Psoas muscle (tissue), 8 donors: ENCODE measurements at places on chromosomes 2 and 18. TPM values are rescaled to one million over a fixed set of nuclear protein-coding genes. Genes with fewer than 3 reads are reported as not detected.

- no peak overlapping the region for H3K27ac ChIP-seq
- DNase-seq = no peak
- H3K36me3 ChIP-seq = no peaks in the 10 kb centered on the region
- H3K4me3 ChIP-seq = no peak overlapping the region
- H3K4me1 ChIP-seq = no peaks in the 10 kb centered on the region
- H3K27me3 ChIP-seq = peaks cover under 1% of the 10 kb centered on the region
These were observed 5.2 kb upstream of the SCN7A start for GRCh38 chr2:166499281-166499680.

- no peak overlapping the region for H3K27ac ChIP-seq
- H3K4me1 ChIP-seq = peaks cover 12% of the 10 kb centered on the region
- H3K4me3 ChIP-seq = no peak overlapping the region
- no peak for DNase-seq
These were observed 51.3 kb upstream of the CYRIA start for GRCh38 chr2:16716944-16717343.

Gene LINC00305
- not detected for total RNA-seq

DNA sequence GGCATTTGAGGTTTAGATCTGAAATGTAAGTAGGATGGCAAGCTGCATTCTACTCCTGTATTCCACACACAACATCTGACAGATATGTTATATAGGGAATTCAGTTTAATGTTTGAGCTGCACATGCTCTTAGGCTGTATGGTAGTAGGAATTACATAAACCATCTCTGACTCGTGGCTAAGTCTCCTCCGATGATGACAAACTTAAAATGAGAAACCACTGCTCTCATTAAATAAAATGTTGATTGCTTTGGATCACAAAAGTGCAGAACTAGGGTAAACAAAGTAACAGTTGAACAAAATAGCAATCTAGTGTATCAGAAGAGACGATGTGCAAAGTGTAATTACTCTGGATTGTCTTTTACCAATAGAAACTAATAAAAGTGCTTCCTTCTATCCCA lies 50.1 kb upstream of the WDR75 start:
- no peak overlapping the region for H3K4me3 ChIP-seq
- no peak overlapping the region for H3K27ac ChIP-seq
- H3K4me1 ChIP-seq = no peaks in the 10 kb centered on the region
- no peaks in the 10 kb centered on the region for H3K36me3 ChIP-seq
- no peak for DNase-seq

Gene PID1
- 10.6 TPM for total RNA-seq

Gene CCL20
- 0.59 TPM for total RNA-seq

DNA sequence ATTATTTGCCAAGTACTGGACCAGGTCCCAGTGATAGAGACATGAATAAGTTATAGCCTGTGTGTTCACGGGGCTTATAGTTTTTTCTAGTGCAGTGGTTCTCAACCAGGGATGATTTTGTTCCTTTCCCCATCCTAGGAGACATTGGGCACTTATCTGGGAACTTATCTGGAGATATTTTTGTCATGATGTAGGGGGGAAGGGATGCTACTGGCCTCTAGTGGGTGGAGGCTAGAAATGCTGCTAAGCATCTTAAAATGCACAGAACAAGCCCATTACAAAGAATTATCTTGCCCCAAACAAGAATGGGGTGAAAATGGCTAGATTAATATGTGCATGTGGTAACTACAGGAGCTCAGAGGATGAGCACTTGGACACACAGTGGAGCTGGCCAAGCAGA lies 75.2 kb downstream of the KLHL29 start:
- no peaks in the 10 kb centered on the region for H3K4me1 ChIP-seq
- no peak overlapping the region for H3K4me3 ChIP-seq
- no peak overlapping the region for H3K27ac ChIP-seq
- no peaks in the 10 kb centered on the region for H3K36me3 ChIP-seq

DNA sequence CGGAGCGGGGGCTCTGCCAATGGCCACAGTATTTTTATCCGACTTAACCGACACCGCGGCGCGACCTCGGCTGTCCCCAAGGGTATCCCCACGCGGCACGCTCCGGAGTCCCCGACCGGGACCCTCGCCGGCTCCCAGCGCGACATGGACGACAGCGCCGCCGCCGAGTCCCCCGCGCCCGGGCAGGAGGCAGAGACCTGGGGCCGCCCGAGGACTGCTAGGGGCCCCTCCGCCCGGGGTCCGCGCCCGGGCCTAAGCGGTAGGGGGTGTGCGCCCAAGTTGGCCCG lies 468 bp downstream of the UXS1 start:
- H3K27ac ChIP-seq = peak overlapping the region; percentile 89
- no peaks in the 10 kb centered on the region for H3K36me3 ChIP-seq
- DNase-seq = peak; percentile 69
- H3K27me3 ChIP-seq = no peaks in the 10 kb centered on the region
- H3K4me1 ChIP-seq = peaks cover 19% of the 10 kb centered on the region

Gene SMC6
- total RNA-seq = 9.3 TPM

DNA sequence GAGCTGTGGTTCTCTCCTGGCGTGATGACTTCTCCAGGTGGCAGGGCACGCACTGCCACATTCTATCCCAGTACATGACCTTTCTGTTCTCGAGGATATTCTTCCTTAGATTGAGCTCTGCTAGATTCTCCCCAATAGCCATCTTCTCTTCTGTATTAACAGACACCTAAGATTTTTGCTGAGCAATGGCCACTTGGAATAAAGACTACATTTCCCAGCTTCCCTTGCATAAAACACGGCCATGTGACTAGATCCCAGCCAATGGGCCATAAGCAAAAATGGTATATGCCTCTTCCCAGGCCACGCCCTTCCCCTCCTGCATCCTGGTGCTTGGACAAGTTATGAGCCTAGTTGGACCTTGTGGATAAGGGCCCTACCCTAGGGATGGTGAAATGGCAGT lies 82.1 kb downstream of the EIF2AK3 start:
- DNase-seq = no peak
- peaks cover 12% of the 10 kb centered on the region for H3K27me3 ChIP-seq
- H3K4me3 ChIP-seq = no peak overlapping the region
- no peaks in the 10 kb centered on the region for H3K4me1 ChIP-seq
- H3K27ac ChIP-seq = no peak overlapping the region

DNA sequence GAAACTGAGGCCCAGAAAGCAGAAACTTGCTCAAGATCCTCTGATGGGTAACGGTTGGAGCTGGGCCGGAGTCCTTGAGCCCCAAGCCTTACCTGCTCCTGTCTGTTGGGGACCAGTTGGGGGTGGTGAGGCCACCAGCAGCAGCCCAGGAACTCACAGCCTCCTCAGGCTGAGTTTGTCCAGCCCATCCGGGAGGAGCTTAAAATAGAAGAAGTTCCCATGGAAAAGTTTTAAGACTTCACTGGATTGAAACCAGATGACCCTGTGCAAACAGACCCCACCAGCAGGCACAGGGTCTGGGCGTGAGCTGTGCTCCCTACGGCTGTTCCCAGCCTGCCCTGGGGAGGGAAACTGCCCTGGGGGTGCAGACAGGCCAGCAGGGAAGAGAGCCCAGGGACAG lies 40.6 kb upstream of the FOSL2 start:
- H3K36me3 ChIP-seq = no peaks in the 10 kb centered on the region
- H3K27me3 ChIP-seq = no peaks in the 10 kb centered on the region
- peaks cover 27% of the 10 kb centered on the region for H3K4me1 ChIP-seq
- H3K27ac ChIP-seq = no peak overlapping the region

- no peaks in the 10 kb centered on the region for H3K27me3 ChIP-seq
- H3K27ac ChIP-seq = no peak overlapping the region
These were observed 55.8 kb upstream of the TTC27 start for GRCh38 chr2:32572030-32572429.

Gene SYT4
- total RNA-seq = not detected

GRCh38 chr2:96963316-96963715 lies 23.1 kb downstream of the FAM178B start:
- H3K4me1 ChIP-seq = no peaks in the 10 kb centered on the region
- DNase-seq = no peak
- H3K36me3 ChIP-seq = no peaks in the 10 kb centered on the region
- H3K27me3 ChIP-seq = no peaks in the 10 kb centered on the region
- H3K27ac ChIP-seq = no peak overlapping the region

Gene PLB1
- total RNA-seq = 0.89 TPM

GRCh38 chr2:35462226-35462998 lies 893.2 kb upstream of the CRIM1 start:
- H3K4me3 ChIP-seq = no peak overlapping the region
- no peak overlapping the region for H3K27ac ChIP-seq
- H3K4me1 ChIP-seq = no peaks in the 10 kb centered on the region
- no peak for DNase-seq

- H3K27ac ChIP-seq = peak overlapping the region; percentile 77
- no peaks in the 10 kb centered on the region for H3K27me3 ChIP-seq
- no peaks in the 10 kb centered on the region for H3K36me3 ChIP-seq
- DNase-seq = no peak
- H3K4me3 ChIP-seq = no peak overlapping the region
These were observed 127.2 kb downstream of the ANKRD44 start for GRCh38 chr2:197183355-197183754.

DNA sequence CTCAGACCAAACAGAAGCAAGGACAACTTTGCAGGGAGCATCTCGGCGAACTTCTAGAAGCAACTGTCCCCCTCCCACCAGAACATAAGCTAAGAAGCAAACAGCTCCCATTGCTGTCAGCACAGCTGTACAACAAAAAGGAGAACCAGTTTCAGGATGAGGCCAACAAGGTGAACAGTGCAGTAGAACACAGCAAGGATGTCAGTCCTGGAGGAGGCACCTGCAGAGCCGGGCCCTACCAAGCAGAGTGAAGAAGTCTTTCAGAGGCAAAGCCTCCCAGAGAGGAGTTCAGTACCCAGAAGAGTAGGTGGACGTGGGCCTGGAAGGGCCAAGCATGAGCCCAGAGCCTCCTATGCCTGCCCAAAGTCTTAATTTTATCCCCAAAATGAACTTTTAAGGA lies 1.0 kb downstream of the PASK start:
- H3K36me3 ChIP-seq = no peaks in the 10 kb centered on the region
- peaks cover 14% of the 10 kb centered on the region for H3K4me1 ChIP-seq
- DNase-seq = peak; percentile 4
- peak overlapping the region; percentile 96 for H3K4me3 ChIP-seq

GRCh38 chr2:134852518-134852917 lies 14.1 kb downstream of the ACMSD start:
- H3K27me3 ChIP-seq = no peaks in the 10 kb centered on the region
- H3K4me3 ChIP-seq = no peak overlapping the region
- no peak for DNase-seq
- no peaks in the 10 kb centered on the region for H3K4me1 ChIP-seq
- no peak overlapping the region for H3K27ac ChIP-seq

- no peak overlapping the region for H3K4me3 ChIP-seq
- no peaks in the 10 kb centered on the region for H3K36me3 ChIP-seq
- H3K27ac ChIP-seq = no peak overlapping the region
- no peak for DNase-seq
- no peaks in the 10 kb centered on the region for H3K4me1 ChIP-seq
These were observed 58.0 kb upstream of the FANCL start for GRCh38 chr2:58299123-58299522.

Gene CRYGC
- not detected for total RNA-seq

Gene IL36B
- not detected for total RNA-seq

GRCh38 chr2:147600646-147601045 lies 244.2 kb upstream of the ACVR2A start:
- no peaks in the 10 kb centered on the region for H3K27me3 ChIP-seq
- no peak overlapping the region for H3K4me3 ChIP-seq
- no peaks in the 10 kb centered on the region for H3K36me3 ChIP-seq
- no peak overlapping the region for H3K27ac ChIP-seq
- H3K4me1 ChIP-seq = no peaks in the 10 kb centered on the region
- DNase-seq = no peak
